ENCODE measurements at places on chromosomes 13 and 19.

GRCh38 chr19:19661675-19662251 lies 1.7 kb downstream of the ATP13A1 start:
- DNase-seq = no peak

GRCh38 chr19:43465468-43466120 lies at the start of gene LYPD3:
Gene LYPD3, minus strand, starts transcription at chr19:43465608. Its CDS starts 37 bp downstream, at chr19:43465571.
- DNase-seq = no peak

GRCh38 chr19:48686088-48686487 lies 9.7 kb upstream of the FUT2 start:
- no peak for DNase-seq

- DNase-seq = peak; percentile 79
These were observed 333.4 kb downstream of the ITGBL1 start for GRCh38 chr13:101785858-101786257.

DNA sequence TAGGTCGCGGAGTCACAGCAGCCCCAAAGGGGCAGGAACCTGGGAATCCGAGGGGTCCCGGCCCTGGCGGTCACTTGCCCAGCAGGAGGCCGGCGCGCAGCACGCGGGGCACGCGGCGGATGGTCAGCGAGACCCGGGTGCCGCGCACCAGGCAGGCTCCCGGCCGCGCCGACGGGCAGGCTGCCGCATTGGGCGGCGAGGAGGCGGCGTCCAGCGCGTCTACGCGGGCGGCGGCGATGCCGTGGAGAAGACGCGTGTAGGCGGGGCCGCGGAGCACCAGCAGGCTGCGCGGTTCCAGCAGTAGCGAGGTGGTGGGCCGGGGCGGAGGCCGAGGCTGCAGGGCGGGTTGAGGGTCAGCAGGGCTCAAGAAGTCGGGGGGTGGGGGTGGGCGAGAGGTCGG lies 607 bp upstream of the SYNE4 start:
- peak; percentile 32 for DNase-seq

Data from DMS153 (cell line).